Activated naive CD4-positive, alpha-beta T cell treated with Interleukin-2 at 50 U/mL for 16 hours (primary cell): ENCODE measurements at places on chromosomes 3 and 15.

DNA sequence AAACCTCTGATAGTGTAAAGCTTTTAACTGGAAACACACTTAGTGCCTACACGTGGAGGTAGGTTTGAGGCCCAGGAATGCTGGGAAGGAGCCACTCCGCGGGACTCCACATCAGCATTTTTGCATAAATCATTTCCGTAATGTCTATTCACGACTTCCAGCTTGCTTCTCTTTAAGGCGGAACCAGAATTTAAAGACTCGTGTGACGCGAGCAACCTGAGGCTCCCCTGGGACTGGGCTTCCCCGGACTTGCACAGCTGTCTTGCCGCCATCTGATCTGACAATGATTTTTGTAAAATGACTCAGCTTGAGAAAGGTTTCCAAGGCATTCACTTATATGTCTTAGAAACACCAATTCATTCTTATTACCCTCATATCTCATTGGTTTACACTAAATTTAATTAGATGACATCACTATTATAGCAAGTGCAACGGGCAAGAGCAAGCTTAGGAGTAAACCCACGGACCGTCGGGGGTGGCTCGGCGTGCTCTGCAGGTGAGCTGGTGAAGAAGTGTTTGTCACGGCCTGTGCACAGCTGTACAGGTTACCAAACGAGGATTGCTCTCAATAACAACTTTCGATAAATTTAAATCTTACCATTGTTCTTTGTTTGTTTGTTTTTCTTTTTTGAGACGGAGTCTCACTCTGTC is 95.2 kb downstream of the CHSY1 start:
- no peak for DNase-seq

DNA sequence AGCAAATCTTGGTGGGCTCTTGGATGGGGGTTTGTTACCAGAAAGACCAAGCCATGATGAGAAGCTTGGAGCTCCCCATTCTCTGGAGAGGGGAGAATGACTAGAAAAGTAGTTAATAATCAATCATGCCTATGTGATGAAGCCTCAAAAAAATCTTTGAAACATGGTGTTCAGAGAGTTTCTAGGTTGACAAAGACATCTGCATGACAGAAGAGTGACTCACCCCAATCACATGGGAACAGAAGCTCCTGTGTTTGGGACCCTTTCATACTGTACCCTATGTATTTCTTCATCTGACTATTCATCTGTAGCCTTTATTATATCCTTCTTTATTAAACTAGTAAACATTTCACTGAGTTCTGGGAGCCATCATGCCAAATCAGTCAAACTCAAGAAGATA is 87.4 kb downstream of the BCHE start:
- DNase-seq = no peak

DNA sequence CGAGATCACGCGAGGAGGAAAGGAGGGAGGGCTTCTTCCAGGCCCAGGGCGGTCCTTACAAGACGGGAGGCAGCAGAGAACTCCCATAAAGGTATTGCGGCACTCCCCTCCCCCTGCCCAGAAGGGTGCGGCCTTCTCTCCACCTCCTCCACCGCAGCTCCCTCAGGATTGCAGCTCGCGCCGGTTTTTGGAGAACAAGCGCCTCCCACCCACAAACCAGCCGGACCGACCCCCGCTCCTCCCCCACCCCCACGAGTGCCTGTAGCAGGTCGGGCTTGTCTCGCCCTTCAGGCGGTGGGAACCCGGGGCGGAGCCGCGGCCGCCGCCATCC is 1.1 kb upstream of the SETD5 start:
- DNase-seq = peak; percentile 80

- no peak for DNase-seq
Observed at GRCh38 chr3:139219463-139219862, 124.4 kb upstream of the MRPS22 start.
